ENCODE measurements at places on chromosomes 3 and 15.

DNA sequence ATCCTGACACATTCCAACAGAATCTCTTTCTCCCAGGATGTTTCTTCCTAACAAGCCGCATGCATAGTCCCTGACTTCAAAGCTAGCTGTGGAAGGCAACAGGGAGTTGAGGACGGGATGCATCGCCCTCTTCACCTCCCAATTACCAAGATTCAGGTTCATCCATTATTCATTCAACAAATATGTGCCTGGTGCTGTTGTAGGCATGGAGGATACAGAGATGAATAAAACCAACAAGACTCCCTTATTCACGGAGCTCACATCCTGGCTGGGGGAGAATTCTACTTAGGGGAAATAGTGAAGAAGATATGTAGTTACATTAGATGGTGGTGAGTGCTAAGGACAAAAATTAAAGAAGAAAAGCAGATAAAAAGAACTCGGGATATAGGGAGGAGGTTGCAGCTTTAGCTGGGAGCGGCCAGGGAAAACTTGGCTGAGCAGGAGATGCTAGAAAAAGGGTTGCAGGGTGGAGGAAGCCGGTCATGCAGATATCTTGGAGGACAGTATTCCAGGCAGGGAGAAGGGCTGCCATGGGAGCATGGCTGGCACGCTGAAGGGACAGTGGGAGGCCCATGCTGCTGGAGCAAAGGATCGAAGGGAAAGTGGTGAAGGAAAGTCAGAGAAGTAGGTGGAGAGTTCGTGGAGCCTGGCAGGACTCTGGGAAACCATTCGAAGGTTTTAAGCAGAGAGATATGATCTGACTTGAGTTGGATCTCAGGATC, 5.0 kb downstream of the ITGB5 start:
- no peak for DNase-seq

DNA sequence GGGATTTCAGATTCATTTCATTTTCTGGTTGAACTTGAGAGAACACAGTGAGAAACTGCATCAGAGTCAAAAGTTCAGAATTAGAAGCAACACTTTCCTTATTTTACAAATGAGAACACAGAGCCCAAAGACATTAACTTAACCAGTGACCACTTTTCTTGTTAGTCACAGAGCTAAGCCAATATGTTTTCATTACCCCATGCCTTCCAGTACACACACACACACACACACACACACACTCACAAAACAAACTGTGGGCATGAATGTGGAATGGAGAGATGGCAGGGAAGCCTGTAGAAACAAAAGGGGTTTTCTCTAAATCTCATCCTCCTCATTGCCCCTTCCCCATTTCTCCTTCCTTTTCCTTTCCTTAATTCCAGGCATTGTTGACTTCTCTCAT, 267.4 kb upstream of the GADL1 start:
- no peak for DNase-seq

GRCh38 chr3:89300526-89300925, 193.1 kb downstream of the EPHA3 start:
- DNase-seq, result no peak

DNA sequence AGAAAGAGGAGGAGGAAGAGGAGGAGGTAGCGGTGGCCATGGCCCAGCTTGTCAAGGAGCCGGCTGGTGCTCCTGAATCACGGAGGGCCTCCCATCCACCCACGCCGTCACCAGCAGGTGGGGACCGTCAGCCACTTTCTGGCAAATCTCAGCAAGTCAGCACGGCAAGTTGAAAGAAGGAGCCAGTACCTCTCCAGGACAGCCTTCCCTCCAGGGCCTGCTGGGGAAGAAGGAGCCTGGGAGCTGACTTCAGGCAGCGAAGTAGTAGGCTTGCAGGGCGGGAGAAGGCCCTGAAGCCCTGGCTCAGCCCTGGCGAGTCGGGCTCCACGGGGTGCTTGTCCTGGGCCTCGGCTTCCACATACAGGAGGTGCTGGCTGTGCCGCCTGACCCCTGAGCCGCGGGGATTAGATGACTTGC, 99.2 kb upstream of the TRPM1 start:
- DNase-seq, result peak; percentile 64

- no peak for DNase-seq
Measured at GRCh38 chr3:189186101-189186500, 14.3 kb downstream of the TPRG1 start.

DNA sequence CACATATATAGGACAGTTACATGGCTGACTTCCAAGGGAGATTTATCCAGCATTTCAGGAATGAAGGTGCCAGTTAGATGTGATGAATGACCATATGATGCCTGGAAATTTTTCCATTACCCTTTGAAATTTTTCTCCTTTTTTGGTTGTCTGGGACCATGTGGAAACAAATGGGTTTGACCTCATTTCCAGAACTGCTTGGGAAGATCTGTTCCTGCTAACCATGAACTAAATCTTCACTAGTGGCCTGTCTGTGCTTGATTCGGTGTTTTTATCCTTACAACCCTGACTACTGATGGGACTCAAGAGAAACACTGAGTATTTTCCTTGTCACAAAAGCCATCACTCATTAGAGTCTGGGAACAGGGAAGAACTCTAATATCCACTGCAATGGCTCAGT, 409.4 kb downstream of the PDCD6IP start:
- DNase-seq, result no peak

GRCh38 chr3:284322-284721, 87.8 kb downstream of the CHL1 start:
- no peak for DNase-seq

DNA sequence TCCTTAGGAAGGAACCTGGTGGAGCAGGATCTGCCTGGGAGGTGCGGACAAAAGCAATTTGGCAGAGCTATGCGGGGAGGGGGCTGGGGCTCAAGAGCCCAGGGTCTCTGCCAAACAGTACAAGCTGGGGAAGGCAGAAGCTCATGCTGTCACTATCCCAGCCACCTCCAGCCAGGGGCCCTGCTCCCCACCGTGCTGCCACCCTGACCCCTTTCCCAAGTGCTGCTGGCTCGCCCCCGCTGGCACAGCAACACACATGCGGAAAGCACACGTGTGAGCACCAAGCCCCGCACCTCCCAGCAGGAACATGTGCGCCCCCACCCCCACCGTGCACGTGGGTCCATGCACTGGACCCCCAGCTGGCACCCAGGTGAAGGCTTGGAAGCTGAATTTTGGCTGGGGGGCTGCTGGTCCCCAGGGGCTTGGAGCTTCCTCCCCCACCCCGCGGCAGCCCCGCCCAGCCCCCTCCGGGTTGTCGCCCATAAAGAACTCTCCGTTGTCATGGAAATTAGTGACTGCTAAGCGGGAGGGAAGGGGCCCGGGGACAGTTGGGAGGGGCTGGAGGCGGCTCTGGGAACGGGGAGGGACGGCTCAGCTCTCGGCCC, 742 bp downstream of the CAMKV start:
- DNase-seq, result no peak

DNA sequence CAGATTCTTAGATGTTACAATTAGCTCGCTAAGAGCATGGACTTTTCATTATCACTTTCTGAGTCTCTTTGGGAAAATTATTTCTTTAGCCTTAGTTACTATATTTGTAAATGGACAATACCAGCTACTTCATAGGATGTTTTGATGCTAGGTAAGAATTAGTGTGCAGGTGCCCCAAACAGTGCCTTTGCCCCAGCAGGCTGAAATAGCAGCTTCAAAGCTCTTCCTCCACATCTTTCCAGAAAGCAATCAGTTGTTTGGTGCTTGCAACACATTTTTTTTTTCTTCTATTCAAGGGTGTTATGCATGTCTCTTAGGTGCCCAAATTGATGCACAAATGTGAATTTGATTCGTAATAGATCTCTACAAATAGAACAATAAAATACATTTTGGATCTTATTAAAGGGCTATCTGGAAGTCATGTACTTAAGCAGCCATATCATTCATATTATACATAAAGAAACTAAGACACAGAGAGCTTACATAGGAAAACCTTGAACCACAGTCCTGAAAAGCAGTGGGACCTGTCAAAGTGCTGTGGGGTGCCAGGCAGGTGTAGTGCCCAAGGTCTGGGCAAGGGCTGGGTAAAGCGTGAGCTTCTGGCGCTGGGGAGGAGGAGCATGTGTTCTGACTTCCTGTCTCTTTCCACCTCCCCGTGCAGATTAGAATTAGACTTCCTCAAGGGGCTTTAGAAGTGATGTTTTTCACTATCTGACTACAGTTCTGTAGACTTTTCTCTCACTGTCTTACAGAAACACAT, 62.9 kb downstream of the FNDC3B start:
- DNase-seq, result peak; percentile 87

- DNase-seq, result no peak
Measured at GRCh38 chr3:94548581-94549316, 485.9 kb downstream of the NSUN3 start.

DNA sequence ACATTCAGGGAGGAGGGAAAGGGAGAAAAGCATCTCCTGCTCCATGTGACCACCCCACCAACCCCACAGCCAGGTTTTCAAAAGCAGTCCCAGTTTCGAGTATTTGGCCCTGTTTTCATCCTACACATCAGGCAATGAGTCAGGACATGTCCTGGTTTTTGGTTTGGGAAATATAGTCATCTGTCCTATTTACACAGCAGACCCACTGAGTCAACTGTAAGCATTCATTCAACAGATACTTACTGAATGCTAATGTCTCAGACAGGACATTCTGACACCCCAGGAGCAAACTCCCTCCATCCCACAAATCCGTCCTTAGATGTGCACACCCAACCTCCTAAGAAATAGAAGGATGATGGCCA, 32.9 kb downstream of the IGDCC3 start:
- DNase-seq, result no peak

DNA sequence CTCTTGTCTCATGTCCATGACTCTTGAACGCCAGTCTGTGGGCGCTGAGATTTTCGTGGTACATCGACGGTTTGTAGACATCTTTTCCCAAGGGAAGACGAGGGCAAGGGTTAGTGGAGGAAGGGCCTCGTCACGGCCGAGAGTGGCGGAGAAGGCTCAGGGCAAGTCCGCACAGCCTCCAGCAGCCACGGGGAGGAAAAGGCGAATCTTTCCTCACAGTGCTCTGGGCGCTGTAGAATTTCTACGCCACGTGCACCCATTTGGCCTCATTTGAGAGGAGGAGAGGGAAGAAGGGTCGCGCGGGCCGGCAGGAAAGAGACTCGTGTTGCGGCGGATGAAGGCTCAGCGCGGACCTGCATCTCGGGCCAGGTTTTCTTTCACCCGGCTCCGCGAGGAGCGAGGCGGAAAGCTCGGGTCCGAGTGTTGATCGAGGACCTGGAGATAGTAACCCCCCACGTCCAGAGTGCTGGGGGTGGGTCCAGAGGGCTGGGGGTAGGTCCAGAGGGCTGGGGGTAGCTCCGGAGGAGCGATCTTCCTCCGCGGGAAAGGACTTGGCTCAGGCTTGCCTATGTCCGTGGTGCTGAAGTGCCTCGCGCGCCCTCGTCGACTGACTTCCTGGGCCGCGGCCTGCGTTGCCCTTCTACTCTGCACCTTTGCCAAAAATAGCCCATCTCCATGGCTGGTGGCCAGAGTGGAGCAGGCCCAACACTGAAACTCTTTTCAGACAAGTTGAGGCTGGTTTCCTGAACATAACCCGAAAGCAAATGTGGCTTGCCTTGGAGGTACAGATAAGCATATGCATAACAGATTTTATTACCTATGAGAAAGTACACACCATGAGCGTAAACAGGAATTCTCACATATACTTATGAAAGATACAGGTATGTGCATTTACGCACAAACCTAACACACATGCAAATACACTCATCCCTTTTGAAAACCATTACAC, 1.1 kb downstream of the SLC35G2 start:
- no peak for DNase-seq

GRCh38 chr3:43319376-43319775, 33.0 kb downstream of the SNRK start:
- no peak for DNase-seq

- no peak for DNase-seq
Measured at GRCh38 chr3:141239511-141240281, 8.1 kb downstream of the PXYLP1 start.

DNA sequence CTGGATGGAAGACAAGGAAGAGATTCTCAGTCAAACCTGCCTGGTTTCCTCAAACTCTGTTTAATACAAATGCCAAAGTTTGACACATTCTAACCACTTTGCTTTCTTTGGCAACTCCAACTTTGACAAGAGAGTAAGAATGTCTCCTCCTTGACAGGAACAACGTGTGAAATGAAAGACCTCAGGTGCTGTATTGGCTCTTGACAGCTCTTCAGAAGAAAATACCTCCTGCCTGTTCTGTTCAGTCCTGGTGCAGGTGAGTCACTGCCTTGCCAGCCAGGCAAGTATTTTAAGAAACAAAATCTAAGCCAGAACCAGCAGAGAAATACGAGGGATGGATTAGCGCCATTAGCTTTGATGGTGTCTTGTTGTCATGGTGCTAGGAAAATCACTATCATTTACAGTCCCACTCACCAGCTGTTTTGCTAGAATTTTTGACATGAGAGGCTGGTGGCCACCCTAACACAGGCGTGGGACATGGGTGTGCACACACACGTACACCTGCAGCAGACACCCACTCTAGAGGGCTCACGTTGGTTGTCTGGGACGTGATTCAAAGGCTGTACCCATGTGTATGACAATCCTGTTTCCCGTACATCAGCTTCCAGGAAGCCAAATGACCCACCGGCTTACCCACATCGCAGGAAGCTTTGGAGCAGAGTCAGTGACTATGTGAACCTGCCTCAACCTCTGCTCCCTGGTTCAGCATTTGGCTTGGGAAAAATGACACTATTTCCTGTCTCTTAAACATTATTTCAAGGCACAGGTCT, 60.4 kb downstream of the CCNL1 start:
- no peak for DNase-seq

GRCh38 chr3:39639344-39640236, 169.8 kb upstream of the MYRIP start:
- no peak for DNase-seq

GRCh38 chr3:195150181-195151118, 120.5 kb downstream of the XXYLT1 start:
- peak; percentile 47 for DNase-seq

GRCh38 chr15:71385026-71385425, 269.8 kb downstream of the THSD4 start:
- no peak for DNase-seq

DNA sequence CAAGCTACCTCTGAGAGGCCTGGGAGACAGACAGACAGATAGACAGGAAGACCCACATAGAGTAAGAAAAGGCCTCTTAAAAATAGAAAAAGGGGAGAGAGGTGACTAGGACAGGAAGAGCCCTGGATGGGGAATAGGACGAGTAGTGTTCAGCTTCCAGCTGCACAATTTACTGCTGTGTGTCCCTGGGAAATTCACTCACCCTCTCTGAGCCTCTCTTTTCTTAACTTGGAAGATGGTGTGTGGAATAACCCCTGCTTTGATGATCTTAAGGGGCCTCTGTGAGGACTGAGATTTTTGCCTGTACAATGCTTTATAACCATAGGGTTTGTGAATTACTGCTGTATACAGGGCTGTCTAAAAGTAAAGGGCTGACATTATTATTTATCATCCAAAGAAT, 37.5 kb downstream of the FEM1B start:
- no peak for DNase-seq

GRCh38 chr3:46395766-46396530, 10.9 kb downstream of the CCR5AS start:
- DNase-seq, result no peak

DNA sequence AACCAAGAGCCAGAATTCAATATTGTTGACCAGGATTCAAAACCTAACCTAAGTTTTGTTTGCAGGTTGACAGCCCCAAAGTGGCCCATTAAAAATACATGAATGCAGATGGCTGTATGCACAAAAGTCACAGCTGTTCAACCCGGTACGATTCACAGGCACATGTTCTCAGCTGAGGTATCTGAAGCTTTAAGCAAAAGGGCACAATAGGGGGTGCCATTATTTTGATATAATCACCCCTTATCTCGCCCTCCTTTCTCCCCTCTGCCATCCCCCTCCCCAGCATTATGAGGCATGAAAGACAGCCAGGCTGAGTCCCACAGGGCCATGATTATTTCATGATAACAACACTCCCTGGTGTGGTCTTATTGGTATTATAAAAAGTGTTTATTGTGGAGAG, 264.9 kb downstream of the EBLN2 start:
- no peak for DNase-seq

- DNase-seq, result no peak
Measured at GRCh38 chr15:77081971-77082370, 11.1 kb upstream of the TSPAN3 start.

Data from NAMALWA (cell line).